ENCODE measurements at places on chromosomes 12 and 14. TPM values are rescaled to one million over a fixed set of nuclear protein-coding genes. Genes with fewer than 3 reads are reported as not detected.

DNA sequence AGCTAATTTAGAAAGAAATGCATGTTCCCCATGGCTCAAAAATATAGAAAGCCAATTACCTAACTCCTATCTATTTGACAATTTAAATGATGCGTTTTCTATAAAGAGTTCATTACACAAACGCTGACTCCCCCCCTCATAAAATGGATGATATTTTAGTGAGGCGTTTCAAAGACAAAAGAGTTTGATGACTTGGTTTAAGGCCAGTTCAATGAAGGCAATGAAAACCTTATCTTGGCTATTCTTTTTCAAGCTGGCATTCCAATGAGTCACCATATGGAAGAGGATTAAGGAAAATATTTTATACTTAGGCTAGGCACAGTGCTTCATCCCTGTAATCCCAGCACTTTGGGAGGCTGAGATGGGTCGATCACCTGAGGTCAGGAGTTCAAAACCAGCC lies 62.7 kb downstream of the HMGA2 start:
- no peaks in the 10 kb centered on the region for H3K4me1 ChIP-seq
- no peaks in the 10 kb centered on the region for H3K27me3 ChIP-seq
- H3K27ac ChIP-seq: no peak overlapping the region
- no peak overlapping the region for H3K4me3 ChIP-seq
- DNase-seq: no peak

DNA sequence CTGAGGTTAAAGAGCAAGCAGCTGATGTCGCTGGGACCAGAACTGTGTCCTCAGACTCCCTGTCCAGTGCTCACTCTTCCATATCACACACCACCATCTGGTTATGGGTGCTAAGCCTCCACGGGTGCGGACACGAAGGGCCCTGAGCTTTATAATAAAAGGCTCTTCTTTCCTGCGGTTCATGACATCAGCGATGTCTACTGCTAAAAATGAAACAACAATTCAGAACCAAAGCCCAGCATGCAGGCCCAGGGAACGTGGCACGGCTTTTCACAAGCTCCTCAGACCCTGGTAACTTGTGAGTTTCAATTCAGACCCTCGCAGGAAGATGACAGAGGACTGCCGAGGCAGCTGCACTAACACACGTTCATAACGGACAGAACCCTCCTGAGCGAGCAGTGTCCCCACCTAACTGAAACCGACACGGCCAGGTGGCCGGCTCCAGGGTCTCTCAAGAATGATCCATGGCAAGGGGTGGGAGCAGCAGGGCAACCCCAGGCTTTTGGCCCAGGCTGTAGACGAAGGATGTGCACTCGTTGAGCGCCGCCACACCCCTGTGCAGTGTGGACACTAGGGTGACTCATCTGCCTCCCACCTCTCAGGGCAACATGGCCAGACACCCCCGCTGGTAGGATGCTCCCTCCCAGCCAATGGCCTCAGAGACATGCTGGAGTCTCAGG lies 180.3 kb downstream of the CALM1 start:
- H3K27ac ChIP-seq: no peak overlapping the region
- H3K4me3 ChIP-seq: no peak overlapping the region
- peaks cover 11% of the 10 kb centered on the region for H3K36me3 ChIP-seq
- H3K4me1 ChIP-seq: no peaks in the 10 kb centered on the region

GRCh38 chr14:101739446-101740141 lies 21.9 kb upstream of the PPP2R5C start:
- no peak for DNase-seq
- no peak overlapping the region for H3K27ac ChIP-seq
- no peaks in the 10 kb centered on the region for H3K36me3 ChIP-seq

NOS1 gene
- total RNA-seq: 1.4 TPM

PTGDR gene
- 0.18 TPM for total RNA-seq

KRT86 gene
- 3.3 TPM for total RNA-seq
